ENCODE measurements at places on chromosomes 2 and 18.

DNA sequence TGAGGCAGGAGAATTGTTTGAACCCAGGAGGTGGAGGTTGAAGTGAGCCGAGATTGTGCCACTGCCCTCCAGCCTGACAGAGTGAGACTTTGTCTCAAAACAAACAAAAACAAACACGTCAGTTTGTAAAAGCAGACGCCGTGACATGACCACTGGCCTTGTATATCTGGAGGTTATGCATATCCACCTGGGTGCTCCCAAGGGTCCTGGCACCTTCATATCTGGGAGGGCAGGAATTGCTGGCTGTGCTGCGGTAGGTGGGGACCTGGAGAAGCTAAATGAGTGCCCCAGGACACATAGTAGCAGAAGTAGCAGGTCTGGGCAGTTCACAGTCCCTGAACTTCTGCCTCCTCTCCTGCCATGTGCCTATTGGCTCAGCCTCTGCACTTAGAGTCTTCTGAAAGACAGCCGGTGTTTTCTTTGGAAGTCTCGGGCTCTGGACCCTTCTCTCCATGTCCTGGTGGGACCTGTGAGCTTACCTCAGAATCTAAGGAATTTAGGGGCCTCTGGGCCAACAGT is 30.9 kb upstream of the IL1R2 start:
- no peak for DNase-seq

DNA sequence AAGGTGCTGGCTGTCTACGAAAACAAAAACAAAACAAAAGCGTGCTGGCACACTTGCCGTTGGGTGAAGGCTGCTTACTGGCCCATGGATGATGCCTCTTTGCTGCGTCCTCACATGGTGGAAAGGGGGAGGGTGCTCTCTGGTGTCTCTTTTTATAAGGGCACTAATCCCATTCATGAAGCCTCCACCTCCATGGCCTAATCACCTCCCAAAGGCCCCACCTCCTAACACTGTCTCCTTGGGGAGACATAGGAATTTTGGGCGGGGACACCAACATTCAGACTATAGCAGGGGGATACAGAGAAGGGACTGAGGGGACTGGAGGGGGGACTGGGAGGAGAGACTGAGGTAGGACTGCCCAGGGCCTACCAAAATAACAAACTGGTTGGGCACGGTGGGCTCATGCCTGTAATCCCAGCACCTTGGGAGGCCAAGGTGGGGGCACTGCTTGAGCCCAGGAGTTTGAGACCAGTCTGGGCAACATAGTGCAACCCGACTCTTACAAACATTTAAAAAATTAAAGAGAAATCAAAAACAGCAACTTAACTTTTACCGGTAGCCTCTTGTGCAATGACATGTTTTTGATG is 14.5 kb downstream of the PTMA start:
- no peak for DNase-seq

- DNase-seq, result no peak
Measured at GRCh38 chr2:144124882-144125281, 395.0 kb downstream of the ZEB2 start.

DNA sequence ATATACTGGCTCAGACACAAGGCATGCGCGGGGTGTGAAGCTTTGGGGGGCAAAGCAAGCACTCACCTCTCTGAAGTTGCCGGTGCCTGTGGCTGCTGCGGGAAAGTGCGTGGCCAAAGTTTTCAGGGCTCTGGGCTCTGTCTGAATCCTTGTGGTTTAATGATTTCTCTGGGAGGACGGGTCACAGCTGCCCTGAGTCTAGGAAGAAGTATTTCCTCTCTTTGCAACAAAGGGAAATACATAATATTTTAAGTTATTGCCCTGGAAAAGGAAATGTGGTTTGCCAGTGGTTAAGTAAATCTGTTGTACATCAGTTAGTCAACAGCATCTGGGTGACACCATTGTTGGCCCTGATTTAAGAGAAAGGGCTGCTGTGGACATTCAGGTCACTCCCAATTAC is 56.7 kb upstream of the ZDBF2 start:
- DNase-seq, result no peak

DNA sequence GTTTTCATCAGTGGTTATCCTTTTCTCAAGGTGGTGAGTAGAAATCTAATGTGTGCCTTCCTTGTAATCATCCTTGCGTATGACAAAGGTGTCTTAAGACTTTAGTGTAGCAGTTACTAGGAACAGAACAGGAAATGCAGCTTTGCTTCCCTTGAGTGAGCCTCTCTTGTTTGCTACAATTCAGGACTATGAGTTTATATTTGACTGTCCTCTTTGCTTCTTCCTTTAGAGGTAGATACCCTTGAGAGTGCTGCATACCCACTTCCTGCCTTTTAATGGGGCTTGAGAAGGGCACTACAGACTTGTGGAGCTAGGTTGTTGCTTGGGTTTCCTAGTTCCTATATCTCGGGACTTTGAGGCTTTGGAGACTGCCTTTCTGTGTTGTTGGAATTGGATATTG is 3.8 kb downstream of the KCNJ13 start:
- DNase-seq, result no peak

DNA sequence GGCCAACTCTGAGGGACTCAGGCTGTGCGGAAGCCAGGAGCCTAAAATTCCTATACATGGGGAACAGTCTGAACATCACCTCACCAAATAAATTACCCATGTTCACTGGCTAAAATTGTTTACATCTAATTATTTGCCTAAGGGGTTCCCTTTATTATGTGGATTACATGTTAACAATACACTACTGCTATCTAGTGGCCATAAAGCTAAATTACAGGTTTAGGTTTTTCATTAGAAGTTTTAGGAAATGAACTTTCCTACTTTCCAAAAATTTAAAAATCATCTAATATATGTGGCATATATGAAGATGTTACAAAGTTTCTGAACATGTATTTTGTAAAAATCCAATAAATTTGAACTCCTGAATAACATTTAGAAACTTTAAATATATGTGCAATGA is 40.3 kb downstream of the PLA2R1 start:
- no peak for DNase-seq

DNA sequence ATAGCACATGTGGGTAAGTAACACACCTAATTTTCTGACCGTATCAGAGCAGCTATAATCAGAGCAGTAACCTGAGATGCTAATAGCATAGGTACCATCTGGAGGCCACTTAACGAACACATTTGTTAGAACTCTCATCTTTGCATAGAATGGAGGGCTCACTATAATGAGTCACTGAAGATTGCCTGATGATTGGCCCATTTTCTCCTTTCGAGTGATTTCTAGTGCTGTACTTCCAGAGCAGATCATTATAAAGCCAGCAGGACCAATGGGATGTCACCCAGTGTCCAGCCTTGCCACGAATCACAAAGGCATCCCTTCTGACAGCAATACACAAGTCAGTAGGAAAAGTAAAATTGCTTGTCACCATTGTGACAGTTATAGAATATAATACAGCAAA is 81.7 kb upstream of the REV1 start:
- no peak for DNase-seq

DNA sequence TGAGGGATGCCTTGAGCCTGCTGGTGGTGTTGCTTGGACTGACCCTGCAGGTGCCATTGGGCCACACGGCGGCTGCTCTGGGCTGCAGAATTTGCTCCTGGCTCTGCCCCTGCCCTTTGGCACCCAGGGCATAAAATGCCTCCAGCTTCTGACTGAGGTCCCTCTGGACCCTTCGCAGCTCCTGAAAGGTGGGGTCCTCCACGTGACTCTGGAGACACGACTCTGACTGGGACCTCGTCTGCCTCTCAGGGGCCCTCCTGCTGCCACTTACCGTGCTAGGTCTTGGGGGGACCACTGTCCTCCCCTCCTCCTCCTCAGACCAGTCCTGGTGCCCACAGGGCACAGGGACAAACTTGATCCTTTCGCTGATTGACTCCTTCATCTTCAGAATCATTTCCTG is 2.1 kb downstream of the PCARE start:
- no peak for DNase-seq

DNA sequence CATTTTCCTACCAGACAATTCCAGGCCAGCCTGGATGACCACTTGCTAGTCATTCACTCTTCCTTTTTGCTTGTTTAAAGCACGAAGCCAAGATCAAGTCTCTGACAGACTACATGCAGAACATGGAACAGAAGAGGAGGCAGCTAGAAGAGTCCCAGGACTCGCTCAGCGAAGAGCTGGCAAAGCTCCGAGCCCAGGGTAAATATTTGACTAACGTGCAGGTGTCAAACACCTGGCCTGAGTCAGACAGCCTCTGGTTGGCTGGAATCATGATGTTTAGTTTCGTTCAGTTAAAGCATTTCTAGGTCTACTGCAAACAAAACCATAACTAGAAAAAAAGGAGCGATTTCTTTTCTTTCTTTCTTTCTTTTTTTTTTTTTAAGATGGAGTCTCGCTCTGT is 44.2 kb upstream of the LYPD6B start:
- DNase-seq, result no peak

DNA sequence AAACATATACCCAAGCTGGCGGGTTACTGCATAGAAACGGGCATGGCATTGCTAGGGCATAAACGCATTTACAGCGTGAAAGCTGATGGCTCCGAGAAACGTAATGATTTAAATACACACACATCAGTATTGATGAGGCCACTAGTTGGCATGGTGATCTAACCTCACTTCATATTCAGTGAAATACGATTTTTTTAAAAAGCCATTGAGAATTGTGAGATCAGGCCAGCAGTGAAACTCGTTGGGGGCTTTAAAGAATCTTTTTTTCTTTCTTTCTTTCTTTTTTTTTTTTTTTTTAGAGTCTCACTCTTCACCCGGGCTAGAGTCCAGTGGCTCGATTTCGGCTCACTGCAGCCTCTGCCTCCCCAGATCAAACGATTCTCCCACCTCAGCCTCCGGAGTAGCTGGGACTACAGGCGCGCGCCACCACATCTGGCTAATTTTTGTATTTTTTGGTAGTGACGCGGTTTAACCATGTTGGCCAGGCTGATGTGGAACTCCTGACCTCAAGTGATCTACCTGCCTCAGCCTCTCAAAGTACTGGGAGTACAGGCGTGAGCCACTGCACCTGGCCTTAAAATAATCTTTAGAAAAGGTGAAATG is 2.4 kb upstream of the SMAD7 start:
- DNase-seq, result no peak

DNA sequence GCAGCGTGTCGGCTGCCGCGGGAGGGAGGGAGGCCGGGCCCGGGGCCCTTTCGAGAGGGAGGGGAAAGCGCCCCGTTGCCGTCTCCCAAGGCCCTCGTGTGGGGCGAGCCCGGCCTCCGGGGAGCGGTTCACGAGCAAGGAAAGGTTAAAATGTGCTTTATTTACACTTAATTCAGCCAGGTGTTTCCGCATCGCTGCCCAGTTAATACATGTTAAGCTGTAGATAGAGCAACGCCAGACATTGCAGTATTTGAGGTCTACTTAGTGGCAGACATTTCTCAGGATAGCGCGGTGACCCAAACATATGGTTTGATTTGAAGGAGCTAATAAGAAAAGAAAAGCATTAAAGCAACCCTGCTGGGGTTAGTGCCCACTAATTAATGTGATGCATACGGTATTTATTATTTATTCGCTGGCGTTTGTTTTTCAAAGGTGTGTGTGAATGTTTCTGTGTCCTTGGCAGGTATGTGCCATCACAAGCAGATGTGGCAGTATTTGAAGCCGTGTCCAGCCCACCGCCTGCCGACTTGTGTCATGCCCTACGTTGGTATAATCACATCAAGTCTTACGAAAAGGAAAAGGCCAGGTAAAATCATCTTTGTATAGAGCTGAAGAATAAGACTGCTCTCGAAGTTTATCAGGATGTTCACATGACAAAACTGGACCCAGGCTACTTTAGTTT is 571 bp downstream of the EEF1B2 start:
- DNase-seq, result no peak

DNA sequence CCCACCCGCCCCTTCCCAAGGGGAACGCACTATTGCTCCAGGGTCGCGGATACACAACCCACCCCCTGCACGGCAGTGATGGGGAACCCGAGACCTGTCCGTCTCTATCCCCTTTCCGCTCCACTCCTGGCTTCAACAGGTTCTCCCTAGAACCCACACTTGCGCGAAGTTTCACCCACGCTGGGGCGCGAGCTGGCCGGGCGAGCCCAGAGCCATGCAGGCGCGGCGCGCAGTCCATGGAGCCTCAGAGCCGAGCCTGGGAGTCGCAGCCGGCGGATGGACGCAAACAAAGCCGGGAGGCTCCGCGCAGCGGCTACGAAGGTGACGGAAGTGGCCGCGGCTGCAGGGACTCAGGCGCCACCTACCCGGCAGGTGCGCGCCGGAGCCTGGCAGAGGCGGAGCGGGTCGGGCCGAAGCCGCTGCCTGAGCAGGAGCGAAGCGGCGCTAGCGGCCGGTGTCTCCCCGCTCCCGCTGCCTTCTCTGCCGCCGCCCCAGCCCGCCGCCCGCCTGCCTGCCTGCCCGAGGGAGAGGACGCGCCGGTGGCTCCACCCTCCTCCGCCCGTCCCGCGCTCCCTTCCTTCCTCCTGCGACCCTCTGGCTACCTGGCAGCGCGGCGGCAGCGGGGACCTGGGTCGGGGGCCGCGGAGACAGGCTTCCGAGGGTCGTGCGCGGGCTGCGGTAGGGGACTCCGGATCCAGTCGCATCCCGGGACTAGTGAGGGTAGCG is 14.0 kb downstream of the ALPG start:
- peak; percentile 35 for DNase-seq

GRCh38 chr2:205946226-205946625 is 139.7 kb downstream of the INO80D start:
- no peak for DNase-seq

DNA sequence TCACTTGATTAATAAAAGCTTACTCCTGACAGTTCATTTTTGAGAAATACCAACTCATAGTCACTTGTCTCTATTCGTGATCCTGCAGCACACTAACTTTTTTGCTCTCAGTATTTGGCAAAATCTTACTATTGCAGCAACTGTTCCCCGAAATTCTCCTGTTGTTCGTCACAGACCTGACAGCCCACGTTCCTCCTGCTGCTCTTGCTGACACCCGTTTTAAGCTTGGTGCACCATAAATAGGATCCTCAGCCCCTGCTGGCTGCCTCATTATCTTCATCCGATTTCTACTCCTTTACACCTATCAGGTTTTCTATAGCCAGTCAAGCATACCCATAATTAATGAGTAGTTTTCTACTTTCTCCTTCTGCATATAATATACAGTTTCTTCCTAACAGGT is 368.8 kb downstream of the PLCL1 start:
- no peak for DNase-seq

All from Right ventricle myocardium superior (tissue), 1 donor.